ENCODE measurements at places on chromosomes 5 and 9.
A peak's percentile ranks its signal among the peaks of the same experiment; 100 is the strongest.

DNA sequence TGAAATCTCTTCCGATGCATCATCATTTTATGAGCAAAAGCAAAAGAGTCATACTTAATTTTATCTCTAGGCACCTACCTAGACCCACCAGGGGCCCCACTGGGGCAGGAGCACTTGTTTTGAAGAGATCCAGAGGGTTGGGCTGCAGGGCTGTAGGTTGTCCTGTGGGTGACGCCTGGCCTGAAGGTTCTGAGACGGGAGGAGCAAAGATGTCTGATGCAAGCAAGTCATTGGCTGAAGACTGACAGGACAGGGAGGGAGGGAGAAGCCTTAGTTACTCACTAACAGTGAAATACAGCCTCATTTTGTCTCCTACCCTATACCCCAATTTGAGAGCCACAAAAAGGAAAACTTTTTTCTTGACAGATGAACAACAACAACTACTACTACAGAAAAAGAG is 17.1 kb upstream of the C9 start:
- DNase-seq = no peak

GRCh38 chr9:90838581-90839154 is 37.0 kb downstream of the SYK start:
- DNase-seq = no peak

DNA sequence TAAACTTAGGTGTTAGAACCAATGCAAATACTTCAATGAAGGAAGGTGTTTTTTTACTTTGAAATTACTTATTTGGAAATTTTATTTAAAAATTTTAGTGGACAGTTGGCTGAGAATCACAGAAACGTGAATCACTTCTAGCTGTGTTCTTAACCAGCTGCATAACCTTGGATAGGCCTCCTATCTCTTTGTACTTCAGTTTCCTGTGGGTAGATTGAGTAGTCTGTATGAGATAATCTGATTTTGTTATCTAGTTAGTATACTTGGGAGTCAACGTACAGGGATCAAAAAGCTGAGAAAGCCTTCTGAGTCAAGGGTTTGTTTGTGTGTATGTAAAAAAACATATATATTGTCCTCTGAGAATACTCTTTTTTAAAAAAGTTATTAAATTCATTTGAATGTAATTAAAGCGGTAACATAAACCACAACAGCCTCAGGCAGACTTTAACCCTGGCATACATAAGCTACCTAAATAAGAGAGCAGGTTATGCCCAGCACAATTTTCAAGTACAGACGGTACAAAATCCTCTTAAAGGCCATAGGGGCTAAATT is 38.1 kb upstream of the ZCCHC7 start:
- no peak for DNase-seq

- peak; percentile 90 for DNase-seq
Measured at GRCh38 chr9:84170521-84171141, 169.9 kb downstream of the SLC28A3 start.

DNA sequence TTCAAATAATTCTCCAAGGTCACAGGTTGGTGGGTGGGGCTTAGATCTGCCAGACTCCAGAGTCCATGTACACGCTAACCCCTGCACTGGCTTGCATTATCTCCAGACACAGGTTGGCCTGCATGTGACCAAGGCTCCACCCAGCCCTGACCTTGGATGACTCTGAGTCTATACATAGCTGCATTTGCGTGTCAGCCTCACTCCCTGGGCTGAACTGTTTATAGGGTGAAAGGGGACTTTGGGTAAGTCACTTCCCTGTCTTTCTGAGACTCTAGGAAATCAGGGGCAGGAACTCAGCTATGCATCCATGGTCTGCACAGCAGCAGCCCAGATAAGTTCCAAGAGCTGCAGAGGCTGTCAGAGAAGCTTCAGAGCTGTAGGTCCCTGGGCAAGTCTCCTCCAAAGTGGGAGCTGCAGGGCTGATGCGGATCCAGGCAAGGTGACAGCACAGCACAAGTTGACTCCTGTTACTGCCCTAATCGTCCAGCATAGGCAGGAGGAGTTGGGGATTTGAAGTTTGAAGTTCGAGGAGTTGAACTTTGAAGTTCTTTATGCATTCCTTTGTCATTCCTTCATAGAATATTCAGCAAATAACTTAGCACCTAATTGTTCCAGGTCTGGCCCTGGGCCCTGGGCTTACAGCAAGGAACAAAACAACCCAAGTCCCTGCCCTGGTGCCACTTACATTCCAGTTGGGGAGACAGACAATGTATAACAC is 53.4 kb downstream of the SLC22A5 start:
- DNase-seq = peak; percentile 47
